Activated CD4-positive, alpha-beta T cell treated with anti-CD3 and anti-CD28 coated beads, Interleukin-2, amount 50 U/mL, for 24 hours (primary cell): ENCODE measurements at places on chromosomes 2 and 18.

GRCh38 chr2:214378455-214379103, 32.3 kb upstream of the VWC2L start:
- DNase-seq = no peak

DNA sequence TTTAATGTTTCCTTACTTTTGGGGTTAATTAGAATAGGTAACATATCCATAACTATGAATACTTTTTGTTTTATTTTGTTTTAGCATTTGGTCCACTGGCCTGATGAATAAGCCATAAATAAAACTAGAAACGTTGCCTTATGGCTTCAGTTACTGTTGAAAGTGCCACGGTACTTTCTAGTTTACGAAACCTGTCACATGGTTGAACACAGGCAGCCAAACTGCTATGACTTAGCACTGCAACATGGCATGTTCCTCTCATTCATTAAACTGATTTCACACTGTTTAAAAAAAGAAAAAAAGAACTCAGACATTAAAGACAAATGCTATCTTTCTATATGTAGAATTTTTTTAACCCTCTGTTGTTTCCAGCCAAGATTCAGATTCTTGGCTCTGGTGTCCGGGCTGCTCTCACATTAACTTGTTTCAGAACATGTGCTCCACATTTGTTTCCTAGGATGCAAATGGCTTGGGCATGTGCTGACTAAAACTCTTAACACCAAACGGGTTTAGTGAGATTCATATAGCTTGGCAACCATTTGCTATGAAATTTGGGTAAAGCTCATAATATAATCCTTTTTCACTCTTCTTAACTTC, 323.9 kb upstream of the RND3 start:
- no peak for DNase-seq

- DNase-seq = no peak
Observed at GRCh38 chr18:69580107-69580506, 179.4 kb downstream of the DOK6 start.

DNA sequence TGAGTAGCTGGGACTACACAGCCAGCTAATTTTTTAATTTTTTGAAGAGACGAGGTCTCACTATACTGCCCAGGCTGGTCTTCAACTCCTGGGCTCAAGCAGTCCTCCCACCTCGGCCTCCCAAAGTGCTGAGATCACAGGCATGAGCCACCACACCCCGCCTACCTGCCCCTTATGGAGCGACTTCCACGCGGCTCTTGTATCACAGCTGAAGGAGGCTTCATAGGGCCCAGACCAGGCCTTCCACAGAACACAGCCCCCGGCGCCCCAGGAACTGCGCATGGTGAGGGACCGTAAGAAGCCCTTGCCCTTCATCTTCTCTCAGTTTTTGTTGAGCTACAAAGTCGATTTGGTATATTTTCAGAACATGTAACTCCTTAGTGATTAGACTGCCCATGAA, 220.3 kb downstream of the KLHL29 start:
- DNase-seq = no peak

DNA sequence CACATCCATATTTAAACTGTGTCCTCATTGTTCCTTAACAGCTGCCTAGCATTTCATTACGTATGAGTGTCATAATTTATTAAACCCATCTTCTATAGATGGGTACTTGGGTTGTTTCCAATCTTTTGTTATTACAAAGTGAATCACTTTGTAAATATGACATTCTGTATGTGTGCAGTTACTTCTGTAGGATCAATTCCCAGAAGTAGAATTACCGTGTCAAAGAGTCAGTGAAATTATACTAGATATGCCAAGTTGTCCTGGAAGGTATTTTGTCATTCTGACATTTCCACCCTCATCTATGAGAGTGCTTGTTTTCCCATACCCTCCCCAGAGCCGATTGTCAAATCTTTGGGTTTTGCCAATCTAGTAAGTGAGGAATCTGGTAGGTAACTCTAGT, 194.5 kb upstream of the APCDD1 start:
- no peak for DNase-seq
